ENCODE measurements at places on chromosomes 12 and 14. TPM values are rescaled to one million over a fixed set of nuclear protein-coding genes. Genes with fewer than 3 reads are reported as not detected.

DNA sequence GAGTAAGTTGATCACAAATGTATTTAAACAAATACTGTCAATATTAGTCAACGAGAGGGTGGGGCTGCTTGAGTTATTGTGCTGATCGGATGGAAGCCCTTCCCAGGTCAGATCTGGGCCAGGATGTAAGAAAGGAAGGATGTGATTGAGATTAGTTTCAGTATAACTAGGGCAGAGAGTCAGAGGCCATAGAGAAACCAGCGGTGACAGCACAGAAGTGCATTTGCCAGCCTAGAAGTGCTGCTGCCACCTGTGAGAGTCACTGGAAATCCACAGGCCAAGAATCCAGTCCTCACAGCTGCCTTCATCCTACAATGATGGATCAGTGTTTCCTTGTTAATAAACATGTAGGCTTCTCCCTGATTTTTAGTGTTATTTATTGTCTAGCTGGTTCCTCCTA is 9.8 kb upstream of the FERMT2 start:
- no peak for DNase-seq

GRCh38 chr12:88553941-88554658 is 26.2 kb downstream of the KITLG start:
- no peak for DNase-seq

DNA sequence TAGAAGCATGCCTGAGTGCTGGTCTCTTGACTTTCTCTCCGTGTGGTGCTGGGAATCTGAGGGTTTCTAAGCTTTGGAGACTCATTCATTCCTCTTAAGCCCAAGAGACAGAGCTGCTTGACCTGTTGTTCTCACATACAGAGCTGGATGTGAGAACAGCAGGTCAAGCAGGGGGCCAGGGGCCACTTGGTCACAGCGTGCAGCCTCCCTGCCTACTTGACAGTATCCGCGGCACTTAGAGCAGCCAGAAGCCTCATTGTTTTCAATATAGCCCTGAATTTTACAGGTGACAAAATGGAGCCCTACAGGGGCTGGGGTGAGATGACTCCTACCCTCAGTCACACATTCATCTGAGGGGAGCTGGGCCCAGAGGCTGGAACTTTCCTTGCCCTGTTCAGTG is 88.9 kb downstream of the ESRRB start:
- no peak for DNase-seq

GRCh38 chr14:50067723-50068495 is 48.5 kb downstream of the VCPKMT start:
- DNase-seq = no peak

- DNase-seq = no peak
These were observed 669 bp upstream of the SLC25A21 start for GRCh38 chr14:37172936-37173614.

- DNase-seq = no peak
These were observed 44.4 kb upstream of the KCNK13 start for GRCh38 chr14:90017371-90017770.

The POTEM gene
- total RNA-seq = not detected

The LRP1-AS gene
- total RNA-seq = not detected

The PPM1H gene
- total RNA-seq = 25.4 TPM
